Fibroblast of gingiva (primary cell): ENCODE measurements at places on chromosomes 3 and 15.

- DNase-seq = no peak
Observed at GRCh38 chr3:62003835-62004234, 369.5 kb downstream of the FEZF2 start.

GRCh38 chr3:59608356-59608755, 558.5 kb upstream of the CFAP20DC start:
- no peak for DNase-seq

DNA sequence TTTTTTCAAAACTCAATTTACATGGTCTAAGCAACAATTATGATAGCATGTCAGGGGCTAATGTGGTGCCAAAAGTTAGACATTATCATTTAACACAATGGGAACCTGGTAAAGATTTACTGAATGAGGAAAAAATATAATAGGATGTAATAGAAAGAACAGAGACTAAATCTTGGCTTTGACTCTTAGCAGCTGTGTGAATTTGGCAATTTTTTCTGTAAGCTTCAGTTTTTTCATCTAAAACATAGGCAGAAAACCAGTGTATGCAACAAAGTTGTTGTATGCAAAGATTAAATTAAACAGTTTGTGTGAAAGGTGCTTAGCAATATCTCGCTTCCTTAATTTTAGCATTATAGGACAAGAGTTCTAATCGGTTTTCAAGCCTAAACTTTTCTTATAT, 57.6 kb downstream of the ZBTB20 start:
- DNase-seq = no peak

DNA sequence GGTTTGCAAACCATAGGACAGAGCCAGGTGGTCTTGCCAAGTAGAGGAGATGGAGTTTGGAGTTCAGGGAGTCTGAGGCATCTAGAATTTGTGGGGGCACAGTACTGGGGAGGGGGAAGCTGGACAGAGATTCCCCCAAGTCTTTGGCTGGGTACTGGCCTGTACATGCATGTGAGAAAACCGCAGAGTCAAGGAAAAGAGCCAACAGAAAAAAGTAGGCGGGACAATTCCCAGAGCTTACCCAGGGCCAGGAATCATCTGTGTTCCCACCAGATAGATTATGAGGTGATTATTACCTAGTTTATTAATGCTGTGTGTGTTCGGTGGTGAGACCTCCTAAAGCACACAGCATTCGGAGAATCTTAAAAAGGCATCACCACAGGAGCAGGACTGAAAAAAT, 11.3 kb downstream of the LYSMD4 start:
- no peak for DNase-seq

DNA sequence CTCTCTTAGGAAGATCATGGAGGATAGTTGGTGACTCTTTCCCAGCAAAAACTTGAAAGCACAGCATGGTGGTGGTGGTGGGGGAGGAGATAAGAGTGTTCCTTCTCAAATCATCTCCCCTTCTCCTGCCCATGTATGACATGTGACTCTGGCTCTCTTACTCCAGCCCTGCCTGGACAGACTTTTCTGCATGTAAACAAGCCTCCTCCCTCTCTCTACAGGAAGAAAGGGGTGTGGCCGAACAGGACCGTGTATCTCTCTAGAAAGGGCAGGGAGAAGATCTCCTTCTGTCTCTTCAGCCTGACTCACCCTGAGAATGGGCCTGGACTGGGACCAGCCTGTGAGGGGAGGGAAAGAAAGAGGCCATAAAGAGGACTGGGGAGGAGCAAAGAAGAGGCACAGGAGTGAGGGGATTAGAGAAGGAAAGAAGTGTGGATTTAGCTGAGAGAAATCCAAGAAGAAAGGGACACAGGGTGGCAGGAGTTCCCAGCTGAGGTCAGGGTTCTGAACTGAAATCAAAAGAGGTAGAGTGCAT, 1.5 kb downstream of the CELF6 start:
- no peak for DNase-seq

DNA sequence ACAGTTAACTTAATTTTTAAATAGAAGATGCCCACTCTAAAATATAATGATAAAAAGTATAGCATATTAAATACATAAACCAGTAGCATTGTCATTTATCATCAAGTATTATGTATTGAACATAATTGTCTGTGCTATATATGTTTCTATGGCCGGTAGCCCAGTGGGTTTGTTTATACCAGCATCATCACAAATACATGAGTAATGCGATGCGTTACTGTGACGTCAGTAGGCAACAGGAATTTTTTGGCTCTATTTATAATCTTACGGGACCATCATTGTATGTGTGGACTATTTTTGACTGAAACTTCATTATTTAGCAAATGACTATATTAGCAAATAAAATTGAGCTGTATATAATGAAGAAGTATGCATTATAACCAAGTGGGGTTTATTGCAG, 82.1 kb downstream of the FLNB start:
- DNase-seq = no peak

GRCh38 chr3:112958811-112959560, 15.9 kb downstream of the CD200R1 start:
- DNase-seq = no peak

- no peak for DNase-seq
Observed at GRCh38 chr3:189988854-189989253, 131.8 kb downstream of the P3H2 start.

- DNase-seq = no peak
Observed at GRCh38 chr3:123365450-123366143, 83.3 kb downstream of the ADCY5 start.

GRCh38 chr3:194091141-194091540, 44.8 kb upstream of the HES1 start:
- no peak for DNase-seq

- DNase-seq = peak; percentile 79
Observed at GRCh38 chr15:95557226-95558046, 773.1 kb upstream of the NR2F2 start.

DNA sequence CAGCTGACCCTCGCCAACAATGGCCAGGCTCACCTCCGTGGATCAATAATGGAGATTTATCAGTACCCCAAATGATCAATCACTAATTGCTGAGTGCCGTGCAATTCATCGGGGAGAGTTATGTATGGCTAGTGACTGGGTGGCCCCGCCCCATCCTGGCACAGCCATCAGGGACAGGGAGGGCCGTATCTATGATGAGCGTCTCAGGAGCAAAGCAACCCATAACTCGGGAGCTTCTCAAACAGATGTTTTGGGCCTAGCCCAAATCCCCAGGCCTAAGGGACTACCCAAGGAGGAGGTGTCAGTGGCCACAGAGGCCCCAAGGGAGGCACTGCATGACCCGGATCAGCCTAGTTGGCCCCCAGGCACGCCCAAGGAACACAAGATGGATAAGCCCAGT, 180.0 kb upstream of the LINGO1 start:
- no peak for DNase-seq

GRCh38 chr15:83558146-83558545, 95.8 kb upstream of the ADAMTSL3 start:
- DNase-seq = no peak

DNA sequence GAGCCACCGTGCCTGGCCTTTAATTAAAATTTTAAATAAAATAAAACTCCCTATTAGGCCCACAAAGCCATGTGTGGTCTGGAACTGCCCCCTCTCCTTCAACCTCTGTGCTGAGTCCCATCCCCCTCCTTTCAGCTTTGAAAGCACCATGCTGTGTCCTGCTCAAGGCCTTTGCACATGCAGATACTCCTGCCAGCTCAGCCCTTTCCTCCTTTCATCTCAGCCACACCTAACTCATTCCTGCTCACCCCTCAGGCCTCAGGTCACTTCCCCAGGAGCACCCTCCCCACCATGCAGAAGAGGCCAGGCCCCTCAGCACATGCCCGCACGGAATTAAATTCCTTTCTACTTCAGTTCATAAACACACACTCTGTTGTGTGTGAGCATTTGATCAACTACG, 28.1 kb downstream of the ATRIP start:
- DNase-seq = no peak

DNA sequence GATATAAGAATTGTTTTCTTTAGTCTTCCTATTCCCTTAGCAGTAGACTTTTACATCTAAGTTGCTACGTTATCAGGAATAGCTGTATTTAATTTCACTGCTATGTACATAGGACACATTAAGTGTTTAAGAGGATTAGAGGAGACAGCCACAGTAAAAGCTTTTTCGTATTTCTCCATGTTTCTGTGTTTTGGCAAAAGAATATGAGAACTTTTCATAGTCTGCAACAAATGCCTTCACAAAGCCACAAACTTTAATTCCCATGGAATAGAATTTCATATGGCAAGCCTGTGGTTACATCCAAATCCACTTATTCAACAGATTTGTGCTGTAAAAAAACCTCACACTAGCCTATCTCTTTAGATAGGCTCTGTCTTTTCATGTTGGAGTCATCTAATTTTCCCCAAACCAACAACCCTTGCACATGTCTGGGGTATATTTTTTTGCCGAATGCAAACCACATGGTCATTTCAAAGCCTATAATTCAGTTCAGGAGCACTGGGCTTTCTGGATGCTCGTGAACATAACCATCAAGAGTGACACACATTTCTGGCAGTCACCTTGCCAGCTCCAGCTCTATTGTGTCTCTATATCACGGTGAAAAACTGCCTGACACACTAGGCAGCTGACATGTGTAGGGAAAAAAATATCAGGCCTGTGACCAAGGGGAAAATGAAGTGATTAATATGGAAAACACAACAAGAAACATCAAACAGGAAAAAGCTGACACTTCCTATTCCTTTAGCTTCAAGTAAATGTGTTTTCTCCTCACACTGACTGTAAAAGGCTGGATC, 19.2 kb downstream of the PLD1 start:
- DNase-seq = peak; percentile 54

- DNase-seq = peak; percentile 71
Observed at GRCh38 chr3:168974617-168975403, 688.7 kb downstream of the MECOM start.

DNA sequence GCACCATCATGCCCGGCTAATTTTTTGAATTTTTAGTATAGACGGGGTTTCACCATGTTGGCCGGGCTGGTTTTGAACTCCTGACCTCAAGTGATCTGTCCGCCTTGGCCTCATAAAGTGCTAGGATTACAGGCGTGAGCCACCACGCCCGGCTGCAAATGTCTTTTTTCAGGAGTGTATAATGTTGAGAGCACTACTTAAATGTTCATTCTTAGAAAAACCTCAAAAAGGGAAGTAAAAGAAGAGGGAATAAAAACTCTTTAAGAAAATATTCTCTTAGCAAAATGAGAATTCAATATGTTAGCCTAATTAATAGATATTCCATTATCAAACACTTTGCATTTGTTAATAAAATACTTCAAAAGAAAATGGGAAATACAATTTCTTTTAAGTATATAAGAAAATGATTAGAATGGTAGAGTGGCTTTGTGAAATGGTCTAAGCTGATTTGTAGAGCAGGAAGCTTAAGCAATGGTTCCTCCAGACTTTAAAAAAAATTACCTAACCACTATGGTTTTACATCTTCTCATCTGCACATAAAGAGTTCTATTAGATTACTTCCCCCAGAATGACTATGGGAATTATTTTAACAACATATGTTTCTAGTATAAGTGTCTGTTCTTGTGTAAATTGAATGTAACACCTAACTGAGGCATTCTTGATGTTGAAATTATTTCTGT, 226.7 kb upstream of the ALCAM start:
- peak; percentile 27 for DNase-seq

- DNase-seq = no peak
Observed at GRCh38 chr3:192260116-192261010, 467.0 kb downstream of the FGF12 start.

DNA sequence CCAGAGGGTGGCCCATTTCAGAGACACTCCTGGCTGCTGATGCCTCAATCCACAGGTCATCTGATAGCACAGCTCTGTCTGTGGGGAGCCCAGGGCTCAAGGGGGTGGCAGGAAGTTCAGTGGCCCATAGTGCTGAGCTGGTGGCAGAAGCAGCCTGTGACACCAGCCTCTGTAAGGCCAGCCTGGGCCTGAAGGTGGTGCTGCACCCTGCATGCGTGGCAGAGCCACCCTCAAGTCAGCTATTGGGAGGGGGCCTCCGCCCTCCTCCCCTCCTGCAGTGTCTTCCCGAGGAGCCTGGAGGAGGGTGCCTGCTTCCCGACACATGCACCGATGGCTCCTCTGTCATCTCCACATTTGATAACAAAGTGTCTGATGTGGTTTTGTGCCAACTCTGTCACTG, 3.0 kb downstream of the PLA1A start:
- DNase-seq = no peak

DNA sequence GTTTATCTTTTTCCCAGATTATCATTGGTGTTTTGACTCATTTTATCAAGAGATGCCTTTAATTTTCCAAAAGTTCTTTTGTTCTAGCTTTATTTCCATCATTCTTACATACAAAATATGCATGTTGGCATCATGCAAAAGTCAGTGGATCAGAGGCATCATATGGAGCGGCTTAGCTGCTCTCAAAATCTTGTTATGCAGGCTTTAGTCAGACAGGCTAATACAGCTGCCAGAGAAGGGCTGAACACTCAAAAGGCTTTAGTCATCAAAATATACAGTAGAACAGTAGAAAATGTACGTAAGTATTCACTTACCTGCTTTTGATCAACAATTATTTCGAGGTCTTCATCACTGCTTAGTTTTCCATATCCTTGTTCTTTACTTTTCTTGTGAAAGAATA, 65.5 kb downstream of the PEX5L start:
- DNase-seq = no peak

- no peak for DNase-seq
Observed at GRCh38 chr3:118629821-118630220, 404.8 kb downstream of the IGSF11 start.

- DNase-seq = no peak
Observed at GRCh38 chr3:117837391-117837790, 1127.8 kb downstream of the TUSC7 start.

- peak; percentile 80 for DNase-seq
Observed at GRCh38 chr3:99473321-99473751, 165.1 kb upstream of the COL8A1 start.

- DNase-seq = no peak
Observed at GRCh38 chr15:94610069-94610468, 378.7 kb downstream of the MCTP2 start.

DNA sequence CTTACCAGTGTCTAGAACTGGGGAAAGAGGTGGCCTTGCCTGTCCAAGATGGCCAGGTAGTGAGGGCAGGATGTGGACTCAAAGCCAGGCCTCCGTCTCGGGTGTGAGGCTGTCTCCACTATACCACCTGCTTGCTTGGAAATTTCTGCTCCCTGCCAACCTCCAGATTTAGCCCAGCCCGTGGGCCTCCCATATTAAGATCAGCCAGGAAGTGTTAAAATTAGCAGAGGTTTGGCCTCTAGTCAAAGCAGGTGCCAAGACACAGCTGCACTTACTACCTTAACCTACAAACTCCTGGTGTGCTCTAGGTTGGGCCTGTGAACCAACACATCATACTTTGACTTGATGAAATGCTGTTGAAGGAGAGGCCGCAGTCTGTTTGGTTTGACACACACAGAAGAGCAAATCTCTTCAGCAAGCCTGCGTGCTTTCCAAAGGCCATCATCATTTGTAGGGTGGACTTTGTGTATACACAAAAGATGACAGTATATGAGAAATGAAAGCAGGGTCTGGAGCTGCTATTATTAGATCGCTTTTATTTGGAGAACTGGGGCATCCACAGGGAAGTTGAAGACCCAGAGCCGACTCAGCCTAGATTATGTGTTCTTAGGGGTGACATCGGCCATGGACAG, 206.5 kb downstream of the XXYLT1 start:
- DNase-seq = no peak

- DNase-seq = no peak
Observed at GRCh38 chr3:55988905-55989304, 479.4 kb downstream of the ERC2 start.
